ENCODE measurements at places on chromosomes 7 and 10.

- DNase-seq = no peak
These were observed 22.6 kb downstream of the APBB1IP start for GRCh38 chr10:26460736-26461135.

- peak; percentile 51 for DNase-seq
These were observed 13.0 kb upstream of the NDUFA5 start for GRCh38 chr7:123570390-123571182.

DNA sequence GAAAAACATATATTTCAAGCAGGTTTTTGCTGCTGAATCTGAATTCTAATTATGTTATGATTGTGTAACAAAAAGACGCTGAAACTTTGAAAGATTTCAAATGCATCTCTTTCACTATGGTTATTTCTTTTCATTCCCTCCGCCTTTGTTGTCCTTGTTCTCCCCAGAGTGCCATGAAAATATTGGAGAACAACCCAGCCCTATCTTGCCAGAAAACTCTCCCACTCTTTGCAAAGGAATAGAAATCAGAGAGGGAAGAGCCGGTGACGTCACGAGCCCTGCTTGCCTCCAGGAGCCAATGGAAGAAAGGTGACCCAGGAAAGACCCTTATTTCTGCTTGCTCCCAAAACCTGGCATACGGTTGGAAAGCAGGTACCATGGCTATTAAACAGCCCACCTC lies 3.4 kb downstream of the GFRA1 start:
- DNase-seq = no peak

DNA sequence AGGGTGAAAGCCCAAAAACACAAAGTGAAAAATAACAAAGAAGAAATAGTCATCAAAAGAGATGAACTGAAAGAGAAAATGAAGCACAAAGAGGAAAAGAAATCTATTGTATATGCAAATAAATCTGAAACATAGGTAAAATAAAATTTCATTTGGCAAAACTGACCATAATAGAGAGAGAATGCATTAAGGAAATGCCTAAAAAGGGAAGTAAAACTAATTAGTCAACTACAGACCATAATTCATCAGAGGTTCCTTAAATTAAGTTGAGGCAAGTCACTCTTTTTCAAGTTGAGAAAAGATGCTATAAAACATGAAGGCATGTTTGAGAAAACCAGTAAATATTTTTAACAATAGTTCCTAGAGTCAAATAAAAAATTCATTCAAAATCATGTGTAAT lies 233.3 kb downstream of the LRRN3 start:
- DNase-seq = no peak

DNA sequence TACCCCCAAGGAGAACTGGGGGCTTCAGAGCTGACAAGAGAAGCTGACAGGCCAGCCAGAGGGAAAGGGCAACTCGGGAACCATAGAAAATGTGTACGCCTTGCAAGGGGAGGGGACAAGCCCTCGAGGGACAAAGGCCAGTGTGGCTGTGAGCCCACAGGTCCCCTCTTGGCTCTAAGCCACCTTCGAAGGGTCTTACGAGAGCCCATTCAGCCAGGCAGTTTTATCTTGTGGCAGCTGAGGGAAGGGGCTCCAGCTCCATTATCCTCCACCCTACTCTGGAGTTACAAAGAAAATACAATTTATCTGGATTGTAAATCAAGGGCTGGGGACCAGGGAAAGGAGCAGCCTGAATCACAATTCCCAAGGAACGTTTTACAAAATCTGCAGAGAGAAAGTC lies 159.5 kb upstream of the ZMIZ1 start:
- no peak for DNase-seq

DNA sequence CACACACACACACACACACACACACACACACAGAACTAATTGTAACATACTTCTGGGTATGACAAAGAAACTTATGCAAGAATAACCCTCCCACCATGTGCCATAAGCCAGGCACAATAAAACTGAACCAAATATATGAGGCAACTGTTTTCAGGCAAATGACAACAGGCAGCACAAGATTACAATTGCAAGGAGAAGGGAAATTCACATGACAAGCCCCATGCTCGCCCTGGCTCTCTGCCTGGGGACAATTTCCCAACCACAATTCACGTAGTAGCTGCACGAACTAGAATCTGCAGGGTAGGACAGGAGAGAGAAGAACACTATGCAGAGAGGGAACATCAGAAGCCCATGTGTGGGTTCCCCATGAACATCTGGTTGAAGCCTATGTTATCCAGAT lies 143.3 kb downstream of the CALN1 start:
- no peak for DNase-seq

- DNase-seq = no peak
These were observed 148.2 kb upstream of the WNT16 start for GRCh38 chr7:121180436-121181063.

DNA sequence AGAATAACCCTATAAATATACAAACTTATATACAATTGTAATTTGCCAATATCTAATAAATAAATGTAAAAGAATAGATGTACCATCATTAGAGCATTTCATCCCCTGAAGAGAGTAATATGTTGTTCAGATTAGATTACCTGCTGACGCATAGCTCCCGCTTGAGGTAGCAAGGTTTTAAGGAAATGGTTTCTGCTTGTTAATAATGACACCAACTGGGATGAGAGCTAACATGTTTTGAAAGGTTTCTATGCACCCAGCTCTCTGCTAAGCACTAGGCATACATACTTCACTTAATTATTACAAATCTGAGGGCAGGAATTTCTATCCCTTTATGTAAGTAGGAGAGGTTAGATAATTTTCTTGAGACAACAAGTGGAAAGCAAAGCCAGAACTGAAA lies 1003.3 kb upstream of the SORCS1 start:
- peak; percentile 8 for DNase-seq

DNA sequence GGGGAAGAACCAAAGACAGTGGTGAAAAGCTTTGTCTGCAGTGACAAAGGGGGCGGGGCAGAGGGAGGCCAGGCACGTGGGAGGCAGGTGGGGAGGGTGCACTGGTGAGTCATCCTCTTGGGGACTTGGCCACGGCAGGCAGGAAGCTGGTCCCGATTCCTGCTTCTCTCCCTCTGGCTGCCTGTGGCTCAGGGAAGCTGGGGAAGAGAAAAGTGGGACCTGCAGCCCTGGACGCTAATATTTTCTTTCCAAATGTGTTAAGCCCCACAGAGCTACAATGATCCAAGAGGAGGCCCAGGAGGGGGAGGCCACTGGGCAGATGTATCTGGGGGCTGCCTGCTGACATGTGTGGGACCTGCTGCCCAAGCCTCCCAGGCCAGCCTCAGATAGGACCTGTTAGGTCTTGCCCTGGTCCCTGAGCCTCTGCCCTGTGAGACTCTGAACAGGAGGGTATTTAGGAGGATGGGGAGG lies 231.8 kb downstream of the KCNMA1 start:
- DNase-seq = no peak

GRCh38 chr7:95916573-95917297 lies 144.4 kb downstream of the DYNC1I1 start:
- peak; percentile 2 for DNase-seq

DNA sequence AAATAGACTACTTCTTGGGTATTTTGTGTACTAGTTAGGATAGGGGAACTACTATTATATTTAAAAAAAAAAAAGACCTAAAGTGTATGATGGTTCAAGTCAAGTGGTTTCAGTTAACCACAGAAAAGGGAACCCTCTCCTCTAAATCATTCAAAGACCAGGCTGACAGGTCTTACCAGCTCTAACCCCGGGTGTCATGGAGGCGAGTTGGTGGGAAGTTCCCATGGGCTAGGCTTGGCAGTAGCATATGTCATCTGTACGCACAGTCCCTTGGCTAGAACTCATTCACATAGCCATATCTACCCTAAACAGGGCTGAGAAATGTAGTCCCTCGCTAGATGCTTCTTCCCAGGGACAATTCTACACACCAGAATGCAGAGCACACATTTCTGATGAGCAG lies 37.7 kb upstream of the KCNMA1 start:
- no peak for DNase-seq

- DNase-seq = no peak
These were observed 35.1 kb downstream of the UMAD1 start for GRCh38 chr7:7675686-7676085.

- no peak for DNase-seq
These were observed 411.6 kb downstream of the GFRA1 start for GRCh38 chr10:115861455-115861854.

GRCh38 chr10:34137955-34138354 lies 677.1 kb downstream of the PARD3 start:
- DNase-seq = peak; percentile 56

DNA sequence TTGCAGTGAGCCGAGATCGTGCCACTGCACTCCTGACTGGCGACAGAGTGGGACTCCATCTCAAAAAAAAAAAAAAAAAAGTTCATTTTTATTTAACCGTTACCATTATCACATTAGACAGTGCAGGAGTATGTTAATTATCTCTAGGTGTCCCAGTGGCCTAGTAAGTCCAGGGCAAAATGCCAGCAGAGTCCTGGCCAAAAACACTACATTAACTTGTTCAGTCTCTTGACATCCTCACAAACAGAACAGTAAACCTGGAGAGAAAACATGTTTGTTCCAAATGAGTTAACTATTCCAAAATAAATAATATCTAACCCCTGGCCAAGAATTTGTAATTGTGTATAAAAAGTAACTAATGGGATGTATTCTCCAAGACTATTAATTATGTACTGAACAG lies 43.2 kb downstream of the PTPRZ1 start:
- no peak for DNase-seq

DNA sequence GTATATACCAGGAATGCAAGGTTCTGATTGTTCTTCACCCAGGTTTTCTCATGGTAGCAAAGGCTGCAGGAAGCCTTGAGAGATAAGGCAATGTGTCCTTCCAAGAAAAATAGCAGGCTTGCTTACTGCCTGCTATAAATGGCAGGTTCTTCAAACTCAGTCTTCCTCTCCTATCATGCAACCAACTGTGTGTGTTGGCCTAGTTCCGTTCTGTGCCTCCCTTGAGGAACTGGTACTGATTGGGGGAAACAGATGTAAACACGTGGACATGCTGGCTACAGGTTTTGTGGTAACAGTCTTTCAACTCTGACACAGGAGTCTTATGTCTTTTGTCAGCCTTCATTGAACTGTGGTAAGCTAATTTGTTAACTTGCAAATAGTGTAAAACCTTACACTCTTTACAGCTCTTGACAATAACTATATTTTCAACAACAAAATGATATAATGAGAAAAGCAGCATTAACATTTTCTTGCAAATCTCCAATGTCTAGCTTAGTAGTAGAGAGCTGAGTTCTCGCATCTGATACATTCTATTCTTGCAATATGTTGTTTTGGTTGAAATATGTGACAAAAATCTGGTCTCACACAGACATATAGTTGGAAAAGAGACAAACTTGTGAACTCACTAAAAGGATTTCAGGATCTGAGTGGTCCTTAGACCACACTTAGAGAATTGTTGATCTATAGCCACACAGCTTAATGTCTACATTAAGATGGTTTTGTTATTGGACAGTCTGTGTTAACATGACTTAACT lies 54.7 kb upstream of the LSM8 start:
- DNase-seq = no peak

GRCh38 chr10:88246675-88247074 lies 336.4 kb downstream of the RNLS start:
- no peak for DNase-seq

DNA sequence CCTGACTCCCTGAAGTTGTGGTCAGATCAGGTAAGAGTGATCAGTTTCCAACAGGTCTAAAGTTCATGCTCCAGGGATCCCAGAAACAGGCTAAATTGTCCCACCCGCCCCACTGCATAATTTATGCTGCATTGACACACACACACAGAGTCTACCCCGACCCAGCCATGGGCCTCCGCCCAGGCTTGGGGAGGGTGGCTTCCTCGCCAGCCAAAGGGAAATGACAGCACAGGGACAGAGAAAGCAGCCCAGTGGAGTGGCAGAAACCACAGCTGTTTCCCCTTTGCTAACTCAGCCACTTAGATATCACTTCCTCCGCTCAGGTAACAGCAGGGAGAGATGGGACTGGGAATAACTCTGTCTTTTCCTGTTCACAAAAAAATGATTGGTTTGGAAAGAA lies 9.4 kb downstream of the SH3PXD2A start:
- DNase-seq = no peak

DNA sequence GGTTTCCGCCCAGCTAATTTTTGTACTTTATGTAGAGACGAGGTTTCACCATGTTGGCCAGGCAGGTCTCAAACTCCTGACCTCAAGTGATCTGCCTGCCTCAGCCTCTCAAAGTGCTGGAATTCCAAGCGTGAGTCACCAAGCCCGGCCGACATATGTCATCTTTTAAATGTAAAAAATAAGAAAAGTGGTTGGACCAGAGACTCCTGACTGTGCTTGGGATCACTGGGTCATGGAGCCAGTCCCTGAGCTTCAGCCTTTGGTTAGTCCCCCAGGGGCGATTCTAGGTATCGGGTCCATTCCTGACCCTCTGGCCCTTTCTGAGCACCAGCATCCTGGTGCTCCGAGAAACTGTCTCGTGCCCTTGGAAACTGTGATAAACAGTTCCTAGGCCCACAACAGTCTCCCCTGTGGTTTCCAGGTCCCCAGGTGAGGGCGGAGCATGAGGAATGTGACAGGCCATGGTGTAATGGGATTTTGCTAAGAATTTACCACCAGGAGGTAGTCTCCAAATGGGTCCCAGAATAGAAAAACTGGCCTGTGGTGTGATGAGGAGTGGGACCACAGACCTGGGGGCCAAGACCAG lies 32.8 kb downstream of the UBTD1 start:
- no peak for DNase-seq

- no peak for DNase-seq
These were observed 359.4 kb upstream of the CELF2 start for GRCh38 chr10:10658172-10658785.

- no peak for DNase-seq
These were observed 8.1 kb downstream of the TASOR2 start for GRCh38 chr10:5692461-5693358.

- DNase-seq = no peak
These were observed 786 bp downstream of the ATP5F1C start for GRCh38 chr10:7788639-7789286.

DNA sequence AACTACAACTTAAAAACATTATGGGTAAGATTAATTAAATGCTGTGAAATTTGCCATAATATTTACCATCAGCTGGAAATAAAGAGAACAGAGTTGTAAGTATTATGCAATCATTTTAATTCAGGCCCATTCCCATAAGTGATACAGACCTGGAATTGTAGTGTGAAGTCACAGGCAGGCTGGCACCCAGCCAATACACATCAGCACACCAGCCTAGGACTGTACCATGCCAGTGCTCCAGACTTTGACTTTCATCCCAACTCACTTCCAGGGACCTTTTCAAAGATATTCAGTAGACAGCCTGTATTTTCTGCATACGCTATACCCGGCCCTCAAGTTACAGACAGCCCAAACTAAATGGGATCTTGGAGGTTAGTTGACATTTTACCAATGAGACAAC lies 143.3 kb downstream of the TES start:
- DNase-seq = no peak

- DNase-seq = no peak
These were observed 26.5 kb upstream of the POU6F2 start for GRCh38 chr7:38951213-38951612.

GRCh38 chr10:49360271-49361177 lies 35.4 kb downstream of the DRGX start:
- DNase-seq = no peak

DNA sequence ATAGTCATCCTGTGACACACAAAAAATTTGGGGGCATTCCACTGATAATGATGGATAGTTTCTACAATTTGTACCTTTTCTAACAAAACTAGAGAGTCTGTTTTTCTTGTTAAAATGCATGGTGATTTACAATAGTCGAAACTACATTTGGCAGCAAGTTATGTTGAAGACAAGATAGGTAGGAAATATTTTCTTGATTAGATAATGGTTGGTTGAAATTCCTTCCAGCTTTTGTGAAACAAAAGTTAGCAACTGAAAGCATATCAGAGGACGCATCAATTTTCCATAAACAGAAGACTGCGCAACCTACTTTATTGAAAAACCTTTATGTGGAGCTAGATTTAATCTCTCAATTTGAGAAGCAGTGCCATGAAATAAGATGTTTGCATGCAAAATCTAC lies 155.8 kb upstream of the GLI3 start:
- no peak for DNase-seq
